Stimulated activated CD8-positive, alpha-beta memory T cell treated with anti-CD3 and anti-CD28 coated beads, Interleukin-7, amount 100 ng/mL, for 1 hour (primary cell): ENCODE measurements at places on chromosomes 7 and 10.

GRCh38 chr10:43106256-43107091 is 29.6 kb downstream of the RET start:
- no peak for DNase-seq

- no peak for DNase-seq
Observed at GRCh38 chr7:75884476-75884875, 5.6 kb downstream of the RHBDD2 start.

DNA sequence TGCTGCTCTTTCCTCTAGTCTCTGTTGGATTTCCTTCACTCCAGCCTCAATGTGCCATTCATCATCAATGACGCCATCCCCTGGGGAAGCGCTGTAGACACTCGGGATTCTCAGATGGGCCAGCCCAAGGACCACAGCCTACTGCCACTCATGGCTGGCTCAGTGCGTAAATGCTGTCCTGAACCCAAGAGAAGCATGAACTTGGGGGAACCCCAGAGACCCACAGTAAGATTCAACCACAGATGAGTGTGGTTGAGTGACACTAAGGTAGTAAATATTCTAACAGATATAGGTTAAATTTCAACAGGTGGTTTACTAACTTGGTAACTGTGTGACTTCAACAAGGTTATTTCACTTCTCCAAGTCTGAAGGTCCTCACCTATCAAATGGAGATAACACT is 304.1 kb downstream of the GRM8 start:
- no peak for DNase-seq

- no peak for DNase-seq
Observed at GRCh38 chr10:86798025-86798424, 41.6 kb downstream of the BMPR1A start.

GRCh38 chr7:112398534-112398933 is 51.7 kb upstream of the IFRD1 start:
- no peak for DNase-seq

DNA sequence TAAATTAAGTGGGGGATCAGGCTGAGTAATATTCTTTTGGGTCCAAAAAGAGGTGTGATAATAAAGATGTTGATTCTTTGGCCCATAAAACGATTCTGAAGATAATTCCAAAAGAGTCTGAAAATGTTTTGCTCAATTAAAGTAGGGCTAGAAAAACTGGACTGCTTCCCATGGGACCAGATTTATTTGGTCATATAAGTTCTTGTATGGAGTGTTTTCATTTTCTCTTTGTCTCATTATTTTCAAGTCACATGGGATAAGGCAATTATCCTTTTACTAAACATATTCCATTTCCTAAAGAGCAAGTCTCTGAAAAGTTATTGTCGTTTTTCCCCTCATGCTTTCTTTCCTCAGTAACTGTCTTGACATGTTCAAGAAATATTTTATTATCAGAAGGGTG is 41.5 kb downstream of the CDK6 start:
- no peak for DNase-seq

DNA sequence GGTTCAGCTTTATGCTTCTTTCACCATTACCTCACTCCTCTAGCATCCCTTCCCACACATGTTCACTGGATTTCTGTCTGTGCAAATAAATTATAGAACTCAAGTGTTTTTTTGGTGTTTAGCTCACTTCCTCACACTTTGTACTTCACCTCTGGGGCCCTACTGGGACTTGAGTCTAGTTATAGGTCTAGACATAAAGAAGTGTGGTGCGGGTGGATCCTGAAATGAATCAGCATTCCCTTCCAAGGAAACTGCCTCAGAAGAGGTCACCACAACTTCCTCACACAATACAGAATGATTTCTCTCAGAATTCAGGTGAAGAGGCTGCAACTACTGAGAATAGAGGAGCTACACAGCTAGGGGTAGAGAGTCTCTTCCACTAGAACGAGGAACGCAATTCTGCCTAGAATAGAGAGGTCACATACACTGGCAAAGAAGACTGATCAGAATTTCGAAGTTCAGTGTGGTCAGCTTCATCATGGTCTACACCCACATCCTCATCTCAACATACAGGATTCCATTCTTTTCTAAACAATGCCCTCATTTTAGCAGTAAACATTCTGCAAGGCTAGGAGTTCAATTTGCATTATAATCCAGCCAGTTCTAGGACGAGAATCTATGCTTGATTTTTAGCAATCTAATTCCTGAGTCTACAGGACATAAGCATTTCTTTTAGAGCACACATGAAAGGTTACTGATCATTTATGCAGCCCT is 938.7 kb upstream of the PHF14 start:
- no peak for DNase-seq

DNA sequence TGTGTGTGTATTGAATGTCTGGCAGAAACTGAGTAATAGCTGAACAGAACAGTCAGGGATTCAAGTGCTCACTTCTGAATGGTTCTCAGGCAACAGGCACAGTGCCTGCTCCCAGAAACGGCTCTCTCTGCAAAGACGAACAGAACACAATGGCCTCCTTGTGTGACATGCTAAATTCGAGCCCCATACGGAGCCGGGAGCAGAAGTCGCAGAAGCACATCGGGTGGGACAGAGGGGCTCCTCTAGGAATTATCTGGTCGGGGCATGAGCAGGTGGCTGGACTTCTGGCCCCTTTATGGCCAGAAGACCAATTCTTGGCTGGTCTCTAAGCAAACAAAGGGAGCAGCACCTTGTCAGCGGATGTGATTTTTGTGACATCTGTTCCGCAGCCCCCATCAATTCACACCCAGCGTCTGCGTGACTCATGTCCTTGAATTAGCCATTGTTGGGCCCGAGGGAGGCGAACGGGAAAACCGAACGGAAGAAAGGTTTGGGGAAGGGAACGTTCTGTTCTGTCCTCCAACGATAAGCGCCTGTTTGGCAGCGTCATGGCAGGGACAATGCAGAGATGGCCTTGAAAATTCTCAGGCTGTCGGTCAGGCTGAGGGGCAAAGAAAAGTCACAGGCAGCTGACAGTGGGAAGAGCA is 47.3 kb upstream of the NPTX2 start:
- DNase-seq = no peak

DNA sequence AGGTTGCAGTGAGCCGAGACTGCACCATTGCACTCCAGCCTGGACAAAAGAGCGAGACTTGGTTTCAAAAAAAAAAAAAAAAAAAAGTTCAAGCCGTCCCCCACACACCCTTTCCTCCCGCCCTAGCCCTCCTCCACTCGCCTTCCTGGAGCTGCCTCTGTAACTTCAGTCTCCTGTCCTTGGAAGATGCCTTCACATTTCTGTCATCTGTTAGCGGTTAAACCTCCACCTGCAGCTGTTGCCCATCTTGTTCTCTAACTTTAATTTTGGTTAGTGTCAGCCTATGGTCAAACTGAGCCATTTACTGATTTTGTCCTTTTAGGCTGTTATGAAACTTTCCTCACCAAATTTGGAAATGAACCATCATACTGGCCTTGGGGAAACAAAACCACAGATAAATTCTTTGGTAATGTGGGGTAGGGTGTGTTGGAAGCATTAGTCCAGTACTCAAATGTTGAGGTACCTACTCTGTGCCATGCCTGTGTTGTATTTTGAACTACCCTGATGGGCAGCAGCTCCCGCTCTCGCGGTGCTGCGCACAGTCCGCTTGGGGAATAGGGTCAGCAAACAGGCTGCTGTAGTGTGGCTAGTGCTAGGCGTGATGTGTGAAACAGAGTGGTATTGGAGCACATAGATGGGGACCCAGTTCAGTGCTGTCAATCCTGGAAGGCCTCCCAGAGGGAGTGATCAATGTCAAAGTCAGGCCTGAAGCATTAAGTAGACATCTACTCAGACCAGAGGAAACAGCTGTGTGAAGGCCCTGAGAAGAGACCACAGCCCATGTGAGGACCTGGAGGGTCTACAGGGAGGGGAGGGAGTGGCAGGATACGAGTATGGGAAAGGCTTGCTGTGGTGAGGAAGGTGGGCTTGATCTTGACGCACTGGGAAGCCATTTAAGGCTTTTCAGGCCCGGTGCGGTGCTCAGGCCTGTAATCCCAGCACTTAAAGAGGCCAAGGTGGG is 26.9 kb downstream of the SFXN4 start:
- no peak for DNase-seq

DNA sequence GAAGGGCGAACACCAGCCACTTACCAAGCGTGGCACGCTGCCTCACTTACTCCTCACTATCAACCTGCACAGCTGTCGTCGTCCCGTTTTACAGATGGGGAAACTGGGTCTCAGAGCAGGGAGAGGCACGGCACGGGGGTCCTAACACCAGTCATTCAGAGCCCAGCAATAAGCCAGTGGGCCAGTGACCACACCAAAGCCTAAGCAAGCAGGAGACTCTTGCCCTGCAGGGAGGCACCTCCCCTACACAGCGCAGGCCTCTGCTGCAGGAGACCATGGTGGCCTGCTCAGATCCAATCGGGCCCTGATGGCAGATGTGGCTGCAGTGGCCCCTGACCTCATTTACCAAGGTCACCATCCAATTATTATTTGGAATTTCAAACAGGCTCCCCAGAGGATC is 4.8 kb downstream of the SLIT1 start:
- no peak for DNase-seq

DNA sequence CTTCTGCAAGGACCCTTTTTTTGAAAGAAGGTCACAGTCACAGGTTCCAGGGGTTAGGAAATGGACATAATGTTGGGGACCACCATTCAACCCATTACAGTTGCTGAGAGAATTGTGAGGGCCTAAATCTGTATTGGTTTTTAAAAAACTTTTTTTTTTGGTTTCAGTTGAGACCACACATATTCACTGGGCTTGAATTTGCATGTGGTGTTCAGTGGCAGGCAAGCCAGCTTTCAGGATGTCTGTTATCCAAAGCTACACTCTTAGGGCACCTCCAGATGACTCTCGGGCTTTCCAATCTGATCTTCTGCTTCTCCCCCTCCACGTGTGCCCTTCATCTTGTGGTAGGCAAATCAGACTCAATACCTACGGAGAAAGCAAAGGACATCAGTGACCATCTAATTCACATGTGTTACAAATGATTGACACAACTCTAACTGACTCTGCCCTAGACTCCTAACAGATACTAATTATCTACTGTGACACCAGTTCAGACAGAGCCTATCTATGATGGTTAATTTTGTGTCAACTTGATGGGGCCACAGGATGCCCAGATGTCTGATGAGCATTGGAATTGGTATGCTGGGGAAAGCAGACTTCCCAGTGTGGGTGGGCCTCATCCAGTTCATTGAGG is 93.3 kb upstream of the ELMO1 start:
- DNase-seq = no peak
